DMS79 (cell line): ENCODE measurements at places on chromosomes 11 and 22.

DNA sequence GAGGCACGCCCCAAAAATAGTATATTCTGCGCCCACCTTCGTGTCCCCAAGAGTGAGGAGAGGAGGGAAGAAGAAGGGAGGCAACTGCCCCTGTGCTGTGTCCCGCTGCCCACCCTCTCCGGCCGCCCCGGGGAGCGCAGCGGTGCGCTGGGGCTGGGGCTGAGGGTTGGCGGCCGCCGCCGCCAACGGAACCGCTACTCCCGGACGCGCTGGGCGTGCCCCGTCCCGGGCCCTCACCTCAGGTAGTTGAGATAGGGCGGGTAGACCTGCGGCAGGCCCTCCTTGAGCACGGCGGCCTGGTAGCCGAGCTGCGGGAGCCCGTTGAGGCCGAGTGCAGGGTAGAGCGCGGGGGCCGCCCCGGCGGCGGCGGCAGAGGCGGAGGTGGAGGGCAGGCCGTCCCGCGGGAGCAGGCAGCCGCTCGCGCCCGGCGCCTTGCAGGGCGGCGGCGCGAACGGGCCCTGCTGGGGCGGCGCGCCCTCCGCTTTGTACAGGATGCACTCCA, 2.4 kb downstream of the PGR start:
- DNase-seq = no peak

DNA sequence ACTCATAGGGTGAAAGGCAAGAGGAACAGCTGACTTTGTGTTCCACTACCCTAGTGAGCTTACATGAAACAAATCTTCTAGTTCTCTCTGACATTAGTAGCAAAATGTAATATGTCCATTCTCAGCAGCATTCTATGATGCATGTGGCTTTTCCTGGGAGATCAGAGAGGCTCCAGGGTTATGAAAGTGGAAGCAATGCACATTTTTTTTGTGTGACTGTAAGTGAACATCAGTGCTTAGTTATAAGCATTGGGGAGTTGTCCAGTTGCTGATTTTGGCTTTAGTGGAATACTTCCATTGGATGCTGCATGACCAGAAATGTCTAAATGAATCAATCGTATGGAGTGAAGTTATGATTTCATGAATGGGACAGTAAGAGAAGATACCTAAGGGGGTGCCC, 255.9 kb downstream of the FAT3 start:
- no peak for DNase-seq

- DNase-seq = no peak
Observed at GRCh38 chr22:20563466-20563906, 56.1 kb downstream of the MED15 start.

DNA sequence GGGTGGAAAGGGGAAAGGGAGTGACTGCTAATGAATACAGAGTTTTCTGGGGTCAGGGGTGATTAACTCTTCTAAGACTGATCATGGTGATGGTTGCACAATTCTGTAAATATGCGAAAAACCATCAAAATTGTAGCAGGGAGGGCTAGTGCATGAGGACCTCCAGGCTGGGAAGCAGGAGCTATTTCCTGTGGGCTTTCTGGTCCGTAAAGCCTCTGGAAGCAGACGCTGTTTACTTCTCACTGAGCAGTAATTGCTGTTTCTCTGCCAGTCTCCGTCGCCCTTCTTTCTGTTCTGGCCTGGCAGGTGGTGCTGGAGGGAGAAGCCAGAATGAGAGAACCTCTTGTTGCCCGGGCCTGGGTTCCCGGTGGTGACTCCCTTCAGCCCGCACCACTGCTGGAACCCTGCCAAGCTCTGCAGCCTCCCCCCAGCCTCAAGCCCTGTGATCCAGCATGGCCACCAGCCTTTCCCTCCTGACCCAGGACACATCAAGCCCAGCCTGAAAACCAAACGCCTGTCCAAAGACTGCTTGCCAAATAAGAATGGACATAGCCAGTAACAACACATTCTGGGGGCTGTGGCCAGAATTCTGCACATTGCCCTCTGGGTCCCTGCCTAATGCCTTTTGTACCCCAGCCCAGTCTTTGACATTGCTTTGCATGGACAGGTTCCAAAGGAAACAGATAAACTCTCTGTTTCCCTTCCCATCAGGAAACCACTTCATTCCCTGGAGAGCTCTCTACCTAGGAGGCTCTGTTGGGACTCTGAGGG, 201.0 kb upstream of the NAV2 start:
- DNase-seq = peak; percentile 7

DNA sequence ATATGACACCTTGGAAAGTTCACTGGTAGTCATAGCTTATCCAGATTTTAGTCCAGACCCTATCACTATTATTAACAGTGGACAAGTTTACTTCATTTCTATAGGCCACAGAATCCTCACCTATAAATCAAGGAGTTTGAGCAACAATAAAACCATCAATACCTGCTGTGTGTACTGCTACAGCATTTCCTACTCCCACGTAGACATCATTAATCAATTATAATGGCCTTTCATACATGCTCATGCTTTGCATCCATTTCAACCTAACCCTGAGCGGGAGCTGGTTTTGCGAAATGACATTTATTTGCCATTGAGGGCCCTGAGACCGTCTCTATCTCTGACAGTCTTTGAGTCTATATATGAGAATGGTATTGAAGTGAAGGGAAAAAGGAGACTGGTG, 312.3 kb downstream of the FAT3 start:
- no peak for DNase-seq

DNA sequence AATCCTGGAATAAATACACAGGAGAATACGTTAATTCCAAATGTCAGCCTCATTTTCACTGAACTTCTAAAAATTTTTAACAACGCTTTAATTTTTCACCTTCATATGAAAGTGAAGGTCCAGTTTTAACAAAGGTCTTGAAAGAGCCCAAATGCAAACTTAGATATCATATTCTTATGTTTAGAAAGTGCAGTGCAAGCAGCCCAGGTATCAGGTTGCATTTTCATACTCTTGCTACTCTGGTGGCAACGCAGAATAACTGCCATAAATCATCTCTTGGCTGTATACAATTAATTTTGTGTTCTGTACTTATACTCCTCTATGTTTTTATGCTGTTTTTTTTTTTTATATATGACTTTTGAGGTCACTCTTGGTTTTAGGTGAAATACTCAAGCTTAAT, 496.7 kb upstream of the ARHGAP42 start:
- no peak for DNase-seq

DNA sequence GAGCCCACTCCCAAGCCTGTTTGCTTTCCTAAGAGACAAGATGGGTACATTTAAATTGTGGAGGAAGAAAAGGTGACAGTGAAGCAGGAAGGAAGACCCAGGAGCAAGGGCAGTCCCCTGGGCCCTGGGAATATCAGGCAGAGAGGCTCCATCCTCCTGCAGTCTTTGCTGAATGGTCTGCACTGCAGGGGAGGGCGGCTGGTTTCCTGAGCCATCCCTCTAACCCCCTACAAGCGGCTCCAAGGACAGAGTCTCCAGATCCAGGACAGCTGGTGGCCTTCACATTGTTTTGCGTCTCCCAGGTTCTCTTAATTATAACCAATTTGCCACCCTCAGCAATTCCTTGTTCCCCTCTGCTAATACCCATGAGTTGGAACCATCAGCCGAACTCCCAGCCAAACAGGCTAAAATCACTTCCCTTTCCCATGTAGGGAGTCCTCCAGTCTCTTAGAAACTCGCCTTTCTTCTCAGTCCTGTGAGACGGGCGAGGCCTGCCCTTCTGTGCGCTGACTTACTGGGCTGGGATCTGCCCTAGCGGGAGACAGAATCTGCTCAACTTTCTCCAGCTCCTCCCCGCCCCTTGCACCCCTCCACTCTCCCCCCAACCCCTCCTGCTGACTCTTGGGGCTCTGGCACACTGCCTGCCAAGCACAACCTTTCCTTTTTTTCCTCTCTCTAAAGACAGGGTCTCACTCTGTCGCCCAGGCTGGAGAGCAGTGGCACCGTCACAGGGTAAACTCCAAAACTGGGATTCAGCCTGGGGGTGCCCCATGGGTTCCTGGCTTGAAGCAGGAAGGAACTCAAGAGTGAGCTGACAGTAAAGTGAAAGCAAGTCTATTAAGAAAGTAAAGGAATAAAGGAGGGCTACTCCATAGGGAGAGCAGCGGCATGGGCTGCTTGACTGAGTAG, 53.4 kb upstream of the EMID1 start:
- DNase-seq = no peak

DNA sequence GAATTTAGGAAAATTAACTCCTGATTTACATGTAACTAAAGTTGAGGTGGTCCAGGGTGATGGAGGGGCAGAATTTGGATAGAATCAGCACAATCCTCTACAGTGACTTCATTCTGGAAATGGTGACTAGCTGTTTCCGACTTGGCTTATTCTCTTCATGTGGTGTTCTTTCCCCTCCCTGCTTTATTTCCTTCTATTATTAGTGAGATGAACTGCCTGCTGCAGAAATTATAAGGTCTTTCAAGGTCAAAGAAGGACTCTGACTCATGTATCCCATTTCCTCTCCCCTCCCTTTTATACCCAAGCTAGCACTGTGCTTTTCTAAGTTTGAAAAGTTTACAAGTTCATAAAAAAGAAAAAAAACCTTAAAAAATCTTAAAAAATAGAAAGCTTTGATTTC, 12.2 kb upstream of the MRPL17 start:
- no peak for DNase-seq

- no peak for DNase-seq
Observed at GRCh38 chr11:106514706-106515105, 437.2 kb downstream of the AASDHPPT start.

DNA sequence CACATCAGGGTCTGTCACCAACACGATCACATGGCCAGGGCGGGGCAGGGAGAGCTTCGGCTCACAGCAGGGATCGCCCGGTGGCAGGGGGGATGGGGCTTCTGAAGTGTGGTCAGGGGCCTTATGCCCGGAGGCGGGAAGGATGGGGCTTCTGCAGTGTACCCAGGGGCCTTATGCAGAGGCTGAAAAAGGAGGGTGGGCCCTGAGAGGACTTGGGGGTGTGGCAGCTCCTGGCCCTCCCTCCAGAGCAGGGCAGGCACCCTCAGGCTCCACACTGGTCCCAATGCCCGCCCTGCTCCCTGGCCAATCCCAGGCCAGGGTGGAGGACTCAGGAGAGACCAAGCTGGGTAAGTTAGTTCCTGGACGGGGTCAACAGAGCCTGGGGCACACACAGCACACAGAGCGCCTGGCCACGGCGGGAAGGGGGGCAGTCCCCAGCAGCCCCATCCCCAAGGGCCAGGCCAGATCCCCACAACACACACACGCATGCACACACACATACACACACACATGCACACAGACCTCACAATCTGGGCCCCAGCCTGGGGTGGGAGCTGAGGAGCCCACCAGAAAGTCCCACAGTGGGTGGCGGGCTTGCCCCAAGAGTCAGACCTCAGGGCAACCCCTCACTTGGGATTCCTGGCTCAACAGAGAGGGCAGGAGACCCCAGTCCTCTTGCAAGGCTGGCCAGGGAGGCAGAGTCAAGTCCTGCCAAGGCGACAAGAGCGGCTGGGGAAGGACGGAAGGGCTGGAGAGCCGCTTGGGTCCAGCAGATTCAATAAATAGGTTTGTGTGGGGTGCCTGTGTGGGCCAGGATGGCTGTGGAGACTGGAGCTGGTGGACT, 1.1 kb upstream of the CEND1 start:
- DNase-seq = no peak
